Caco-2 (cell line): ENCODE measurements at places on chromosomes 11 and 22.
A peak's percentile ranks its signal among the peaks of the same experiment; 100 is the strongest.

- peak; percentile 80 for DNase-seq
Measured at GRCh38 chr11:61609000-61609979, 28.4 kb upstream of the SYT7 start.

DNA sequence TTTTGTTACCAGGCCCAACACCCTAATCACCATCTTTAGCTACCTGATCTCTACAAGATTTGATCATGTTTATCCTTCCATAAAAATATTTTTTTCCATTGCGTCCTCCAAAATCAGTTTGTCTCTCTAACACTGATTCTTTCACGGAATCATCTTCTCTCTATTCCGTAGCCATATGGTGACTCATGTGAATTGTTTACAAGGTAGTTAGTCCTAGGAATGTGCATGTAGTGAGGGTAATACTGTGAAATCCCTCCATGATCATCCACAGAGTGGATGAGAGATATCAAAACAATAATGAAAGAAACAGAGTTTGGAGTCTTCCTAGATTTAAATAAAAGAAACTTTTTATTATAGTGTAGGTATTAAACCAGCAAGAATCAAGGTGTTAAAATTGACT is 230.2 kb downstream of the METTL15 start:
- no peak for DNase-seq

GRCh38 chr11:131423688-131424087 is 53.3 kb downstream of the NTM start:
- peak; percentile 59 for DNase-seq

- DNase-seq = no peak
Measured at GRCh38 chr11:35954205-35954604, 10.3 kb downstream of the LDLRAD3 start.

DNA sequence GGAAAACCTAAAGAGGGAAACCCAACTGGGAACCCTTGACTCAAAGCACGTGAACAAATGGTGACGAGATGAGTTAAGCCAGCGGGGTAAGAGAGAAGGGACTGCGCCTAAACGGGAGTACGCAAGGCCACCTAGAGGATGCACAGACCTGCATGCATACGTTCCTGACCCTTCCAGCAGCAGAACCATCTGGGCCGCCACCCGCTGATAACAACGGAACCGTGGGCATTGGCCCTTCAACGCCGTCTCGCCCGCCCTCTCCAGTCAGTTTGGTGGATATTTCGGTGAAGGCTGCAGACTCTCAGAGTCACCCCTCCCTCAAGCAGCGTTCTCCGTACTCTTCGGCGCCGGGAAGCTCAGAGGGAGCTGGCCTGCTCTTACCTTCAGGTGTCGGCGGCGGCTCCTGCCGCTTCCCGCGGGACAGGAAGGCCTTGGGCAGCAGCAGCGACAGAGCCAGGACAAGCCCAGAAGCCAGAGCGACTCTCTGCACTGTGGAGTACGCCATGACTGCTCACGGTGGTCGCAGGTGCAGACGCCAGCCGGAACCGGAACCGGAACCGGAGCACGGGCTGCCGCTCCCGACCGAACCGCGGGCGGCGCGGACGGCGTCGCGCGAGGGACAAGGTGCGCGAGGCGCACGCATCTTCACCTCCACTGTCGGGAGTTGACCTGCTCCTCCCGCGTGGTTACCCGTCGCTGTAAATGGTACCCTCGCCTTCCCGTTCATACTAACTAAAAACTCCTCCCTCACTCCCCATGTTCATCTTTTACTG is at the start of gene RIC3:
Gene RIC3 (minus strand): TSS at position 541 of the 773 bp plus-strand sequence. CDS start 36 bp downstream, at position 505.
- no peak for DNase-seq

- no peak for DNase-seq
Measured at GRCh38 chr11:116773203-116774097, 663 bp upstream of the BUD13 start.

DNA sequence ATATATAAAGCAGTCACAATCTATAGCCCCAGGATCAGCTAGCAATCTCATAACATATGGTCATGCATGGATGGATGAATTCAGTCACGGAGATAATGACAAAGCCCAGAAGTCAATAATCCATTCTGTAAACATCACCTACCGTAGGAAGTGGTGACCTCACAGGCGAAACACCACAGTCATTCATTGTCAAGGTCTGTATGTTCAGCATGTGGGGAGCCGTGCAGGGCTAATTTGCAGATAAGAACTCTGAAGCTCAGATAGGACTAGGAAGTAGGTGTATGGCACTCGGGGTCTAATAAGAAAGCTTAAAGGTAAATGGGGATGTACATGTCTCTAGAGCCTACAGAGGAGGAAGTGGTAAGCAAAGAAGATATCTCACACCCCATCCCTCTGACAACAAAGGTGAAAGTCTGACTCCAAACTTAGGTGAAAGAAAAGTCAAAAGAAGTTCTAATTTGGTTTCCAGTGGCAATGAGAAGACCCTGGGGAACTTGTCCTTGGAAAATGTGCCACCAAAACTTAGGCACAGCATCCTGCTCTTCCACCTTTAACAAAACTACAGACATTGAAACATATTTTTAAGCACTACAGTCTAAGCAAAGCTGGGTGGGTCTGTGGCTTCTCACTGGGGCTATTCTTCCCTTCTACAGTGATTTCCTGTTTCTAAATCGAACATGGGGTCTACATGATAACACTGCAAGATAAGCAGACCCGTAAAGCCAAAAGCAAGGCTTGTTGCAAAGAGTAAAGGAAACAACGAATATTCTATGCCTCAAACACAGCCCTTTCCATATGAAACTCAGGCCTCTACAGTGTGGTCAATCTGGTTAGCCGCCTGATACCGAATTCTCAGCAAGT is 5.2 kb downstream of the CRTAM start:
- no peak for DNase-seq

GRCh38 chr11:128715691-128716561 is 22.1 kb downstream of the FLI1 start:
- no peak for DNase-seq

DNA sequence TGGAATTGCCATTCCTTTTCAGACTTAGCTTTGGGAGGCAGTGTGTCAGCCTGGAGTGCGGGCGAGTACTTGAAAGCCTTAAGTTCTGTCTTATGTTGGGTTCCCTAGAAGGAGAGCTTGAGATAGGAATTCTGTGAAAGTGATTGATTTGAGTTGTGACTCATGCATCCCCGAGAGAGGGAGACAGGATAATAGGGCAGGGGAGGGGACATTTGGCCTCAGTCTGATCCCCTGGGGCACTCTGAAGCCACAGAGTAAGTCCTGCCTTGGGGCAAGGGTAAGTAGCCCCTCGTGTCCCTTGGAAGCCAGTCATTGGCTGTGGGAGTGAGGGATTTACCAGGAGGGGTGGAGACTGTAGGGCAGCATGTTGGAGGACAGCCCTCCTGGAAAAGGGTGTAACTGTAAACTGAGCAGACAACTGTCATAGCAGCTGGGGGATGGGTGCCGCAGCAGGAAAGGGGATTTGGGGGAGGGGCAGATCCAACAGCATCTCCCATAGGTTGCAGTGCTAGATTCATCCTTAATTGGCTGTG is 44.0 kb downstream of the KIAA1671 start:
- DNase-seq = peak; percentile 69

DNA sequence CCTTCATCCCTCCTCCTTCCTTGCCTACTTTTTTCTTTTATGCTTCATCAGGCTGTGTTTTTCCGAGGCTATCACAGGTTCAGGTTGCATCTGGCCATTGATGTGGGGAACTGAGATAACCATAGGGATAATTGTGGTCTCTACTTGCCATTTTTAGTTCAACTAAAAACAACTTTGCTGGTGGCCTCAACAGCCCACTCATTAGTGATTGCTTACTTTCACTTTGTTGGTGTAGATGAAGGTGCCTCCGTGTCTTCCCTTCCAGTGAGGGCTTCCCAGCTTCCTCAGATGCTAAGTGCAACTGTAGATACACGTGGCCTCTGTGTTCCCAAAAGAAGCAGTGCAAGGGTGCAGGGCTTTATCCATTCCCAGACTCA is 35.0 kb downstream of the KCNJ1 start:
- DNase-seq = no peak

GRCh38 chr11:21121991-21122390 is 452.6 kb downstream of the NELL1 start:
- no peak for DNase-seq
